GM23338 (cell line): ENCODE measurements at places on chromosomes 12 and 14.

DNA sequence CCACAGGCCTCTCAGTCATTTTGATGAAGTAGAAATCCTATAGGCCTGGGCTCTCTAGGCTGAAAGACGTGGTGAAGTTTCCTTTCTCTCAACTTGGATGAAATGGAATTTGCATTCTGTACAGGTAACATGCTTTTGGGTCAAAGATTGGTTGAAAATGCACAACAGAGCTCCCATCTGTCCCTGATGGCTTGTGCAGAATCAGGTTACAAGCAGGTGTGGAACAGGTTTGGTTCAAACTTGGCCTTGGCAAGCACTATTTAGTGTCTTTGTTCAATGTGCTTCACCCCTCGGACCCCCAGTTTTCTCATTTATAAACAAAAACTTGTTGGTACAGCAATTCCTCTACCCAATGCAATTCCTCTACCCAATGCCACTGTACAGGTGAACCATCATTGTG is 1493.0 kb downstream of the AACS start:
- DNase-seq = no peak

DNA sequence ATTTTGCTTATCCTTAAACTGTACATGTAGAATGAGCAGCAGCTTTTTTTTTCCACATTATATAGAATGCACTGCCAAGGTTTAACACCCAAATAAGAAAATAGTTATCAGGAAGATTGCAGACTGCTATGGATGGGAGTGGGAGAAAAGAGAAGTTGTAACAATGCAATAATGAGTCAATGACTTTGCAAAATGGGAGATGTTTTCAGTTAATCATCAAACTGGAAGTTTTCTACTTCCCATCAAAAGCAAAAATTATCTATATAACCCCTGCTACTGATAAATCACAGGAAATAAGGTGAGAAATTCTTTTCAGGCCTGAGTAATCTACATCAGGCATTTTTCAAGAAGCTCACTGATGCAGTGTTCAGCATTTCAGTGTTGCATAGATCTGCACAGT is 309.1 kb downstream of the GXYLT1 start:
- DNase-seq = no peak

DNA sequence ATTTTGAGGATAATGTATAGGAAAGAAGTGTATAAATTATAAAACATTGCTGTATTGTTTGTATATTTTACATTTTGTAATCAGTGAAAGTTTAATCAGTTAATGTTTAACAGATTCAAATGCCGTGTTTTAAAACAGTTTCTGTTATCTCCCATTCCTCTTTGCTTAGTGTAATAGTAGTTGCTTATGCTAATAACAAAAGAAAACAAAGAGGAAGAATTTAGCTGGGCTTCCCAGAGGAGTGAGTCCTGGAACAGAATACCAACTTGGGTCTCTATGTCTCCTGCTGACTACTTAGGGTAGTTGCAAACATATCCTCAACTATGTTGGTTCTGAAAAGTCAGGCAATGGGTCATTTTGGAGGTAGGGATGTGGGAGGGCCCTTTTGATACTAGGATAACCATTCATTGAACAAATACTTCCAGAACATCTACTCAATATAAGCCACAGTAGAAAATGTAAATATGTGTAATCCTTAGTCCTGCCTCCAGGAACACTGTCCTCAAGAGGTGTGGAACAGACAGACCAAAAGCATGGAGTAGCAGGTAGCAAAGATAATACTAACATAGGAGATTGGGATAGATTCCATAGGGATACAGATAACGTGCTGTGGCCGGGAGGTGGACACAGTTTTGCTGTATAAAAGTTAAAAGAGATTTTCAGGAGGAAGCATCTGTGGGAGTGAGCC is 36.1 kb upstream of the EVL start:
- peak; percentile 38 for DNase-seq

- DNase-seq = no peak
These were observed 1474.1 kb upstream of the SEL1L start for GRCh38 chr14:83007641-83008225.

GRCh38 chr12:8034802-8035201 is 2.3 kb downstream of the FOXJ2 start:
- no peak for DNase-seq

DNA sequence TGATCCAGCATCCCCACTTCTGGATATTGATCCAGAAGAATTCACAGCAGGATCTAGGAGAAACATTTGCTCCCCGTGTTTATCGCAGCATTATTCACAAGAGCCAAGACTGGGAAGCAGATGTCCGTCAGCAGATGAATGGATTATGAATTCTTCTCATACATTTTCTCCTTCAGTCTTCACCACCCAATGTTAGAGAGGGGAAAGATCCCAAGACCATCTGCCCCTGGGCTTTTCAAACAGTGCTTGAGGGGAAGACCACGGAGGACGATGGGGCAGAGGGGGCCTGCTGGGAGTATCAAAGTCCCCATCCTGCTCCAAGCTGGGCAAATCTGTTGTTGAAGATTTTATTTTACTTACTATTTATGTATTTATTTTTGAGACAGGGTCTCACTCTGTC is 41.1 kb downstream of the SERPINA3 start:
- DNase-seq = no peak
